ENCODE measurements at places on chromosomes 5 and 9.

DNA sequence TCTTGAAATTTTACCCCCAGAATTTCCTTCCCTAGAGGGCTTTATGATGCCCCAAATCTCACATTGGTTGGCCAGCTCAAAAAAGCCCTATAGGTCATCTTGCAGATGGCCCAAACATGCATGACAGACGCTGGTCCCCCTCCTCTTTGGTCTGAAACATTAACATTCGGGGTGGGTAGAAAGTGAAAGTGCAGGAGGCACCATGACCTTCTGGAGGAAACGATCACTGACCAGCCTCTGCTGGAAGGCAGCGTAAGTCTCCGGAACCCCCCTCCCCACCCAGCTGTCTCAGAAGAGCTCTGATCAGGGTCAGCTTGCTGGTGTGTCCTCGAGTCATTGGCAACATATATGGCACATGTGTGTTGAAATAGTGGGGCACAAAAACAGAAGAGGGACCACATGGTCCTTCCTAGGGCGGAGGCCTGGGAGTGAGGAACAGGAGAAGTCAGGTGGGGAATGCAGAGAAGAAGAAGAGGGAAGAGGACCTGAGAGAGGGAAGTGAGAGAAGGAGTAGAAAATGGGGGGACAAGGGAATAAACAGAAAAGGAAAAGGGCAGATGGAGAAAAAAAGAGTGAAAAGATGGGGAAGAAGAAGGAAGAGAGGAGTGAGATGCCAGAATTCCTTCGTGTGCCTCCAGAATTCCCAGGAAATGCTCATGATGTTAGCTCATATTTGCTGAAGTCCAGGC, 46.2 kb downstream of the IL31RA start:
- no peak for DNase-seq

DNA sequence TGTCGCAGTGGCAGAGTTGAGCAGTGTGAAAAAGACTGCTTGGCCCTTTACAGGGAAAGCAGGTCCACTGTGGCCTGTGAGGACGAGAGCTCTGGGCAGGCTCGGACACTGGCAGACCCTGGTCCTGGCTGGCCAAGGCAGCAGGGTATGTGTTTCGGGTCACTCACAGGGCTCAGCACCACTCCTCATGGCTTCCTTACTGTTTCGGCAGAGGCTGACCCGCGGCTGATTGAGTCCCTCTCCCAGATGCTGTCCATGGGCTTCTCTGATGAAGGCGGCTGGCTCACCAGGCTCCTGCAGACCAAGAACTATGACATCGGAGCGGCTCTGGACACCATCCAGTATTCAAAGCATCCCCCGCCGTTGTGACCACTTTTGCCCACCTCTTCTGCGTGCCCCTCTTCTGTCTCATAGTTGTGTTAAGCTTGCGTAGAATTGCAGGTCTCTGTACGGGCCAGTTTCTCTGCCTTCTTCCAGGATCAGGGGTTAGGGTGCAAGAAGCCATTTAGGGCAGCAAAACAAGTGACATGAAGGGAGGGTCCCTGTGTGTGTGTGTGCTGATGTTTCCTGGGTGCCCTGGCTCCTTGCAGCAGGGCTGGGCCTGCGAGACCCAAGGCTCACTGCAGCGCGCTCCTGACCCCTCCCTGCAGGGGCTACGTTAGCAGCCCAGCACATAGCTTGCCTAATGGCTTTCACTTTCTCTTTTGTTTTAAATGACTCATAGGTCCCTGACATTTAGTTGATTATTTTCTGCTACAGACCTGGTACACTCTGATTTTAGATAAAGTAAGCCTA, 15.7 kb downstream of the SQSTM1 start:
- peak; percentile 81 for DNase-seq

GRCh38 chr5:132828846-132829494, 1.5 kb downstream of the SHROOM1 start:
- DNase-seq: no peak

DNA sequence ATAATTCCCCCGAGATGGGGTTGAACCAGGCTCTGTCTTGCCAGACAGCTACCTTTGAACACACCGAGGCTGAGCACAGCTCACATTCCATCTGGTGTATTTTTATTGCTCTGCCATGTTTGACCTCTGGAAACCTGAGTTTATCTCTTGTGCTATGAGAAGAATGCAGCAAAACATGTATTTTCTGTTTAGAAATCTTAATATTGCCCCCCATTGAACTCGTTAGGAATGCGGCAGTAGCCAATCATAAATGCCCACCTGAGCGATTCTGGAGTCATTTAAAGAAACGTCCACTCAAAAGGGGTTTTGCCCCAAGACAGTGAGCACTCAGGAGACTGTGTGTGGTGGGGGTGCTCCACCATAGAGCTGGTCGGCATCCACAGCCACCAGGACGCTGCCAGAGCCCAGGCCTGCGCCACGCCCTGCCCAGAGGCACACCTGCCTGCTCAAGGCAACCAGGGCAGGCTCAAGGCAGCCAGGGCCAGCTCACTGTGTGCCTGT, 26.9 kb downstream of the FGD3 start:
- DNase-seq: no peak

- DNase-seq: no peak
Observed at GRCh38 chr9:36169708-36170107, 520 bp downstream of the CCIN start.

- DNase-seq: no peak
Observed at GRCh38 chr9:100813871-100814270, 214.7 kb upstream of the PLPPR1 start.
